H4 (cell line): ENCODE measurements at places on chromosomes 5 and 9. TPM values are rescaled to one million over a fixed set of nuclear protein-coding genes. Genes with fewer than 3 reads are reported as not detected.

ZER1 gene
- 12.4 and 21.5 TPM in 2 replicates for total RNA-seq

NR5A1 gene
- not detected in 2 replicates for total RNA-seq

RFX3 gene
- 0.60 and 2.1 TPM in 2 replicates for total RNA-seq

GRM6 gene
- total RNA-seq: not detected in 2 replicates

SLC6A3 gene
- total RNA-seq: not detected in 2 replicates

OR1Q1 gene
- not detected in 2 replicates for total RNA-seq

DMGDH gene
- total RNA-seq: 0.37 TPM in 1 of 2 replicates, not detected in the other

LRRC70 gene
- total RNA-seq: 0.04 TPM in 1 of 2 replicates, not detected in the other

SAXO1 gene
- under 0.01 TPM in 1 of 2 replicates, not detected in the other for total RNA-seq

CD72 gene
- 0.53 and 1.2 TPM in 2 replicates for total RNA-seq

CER1 gene
- not detected in 2 replicates for total RNA-seq

DNA sequence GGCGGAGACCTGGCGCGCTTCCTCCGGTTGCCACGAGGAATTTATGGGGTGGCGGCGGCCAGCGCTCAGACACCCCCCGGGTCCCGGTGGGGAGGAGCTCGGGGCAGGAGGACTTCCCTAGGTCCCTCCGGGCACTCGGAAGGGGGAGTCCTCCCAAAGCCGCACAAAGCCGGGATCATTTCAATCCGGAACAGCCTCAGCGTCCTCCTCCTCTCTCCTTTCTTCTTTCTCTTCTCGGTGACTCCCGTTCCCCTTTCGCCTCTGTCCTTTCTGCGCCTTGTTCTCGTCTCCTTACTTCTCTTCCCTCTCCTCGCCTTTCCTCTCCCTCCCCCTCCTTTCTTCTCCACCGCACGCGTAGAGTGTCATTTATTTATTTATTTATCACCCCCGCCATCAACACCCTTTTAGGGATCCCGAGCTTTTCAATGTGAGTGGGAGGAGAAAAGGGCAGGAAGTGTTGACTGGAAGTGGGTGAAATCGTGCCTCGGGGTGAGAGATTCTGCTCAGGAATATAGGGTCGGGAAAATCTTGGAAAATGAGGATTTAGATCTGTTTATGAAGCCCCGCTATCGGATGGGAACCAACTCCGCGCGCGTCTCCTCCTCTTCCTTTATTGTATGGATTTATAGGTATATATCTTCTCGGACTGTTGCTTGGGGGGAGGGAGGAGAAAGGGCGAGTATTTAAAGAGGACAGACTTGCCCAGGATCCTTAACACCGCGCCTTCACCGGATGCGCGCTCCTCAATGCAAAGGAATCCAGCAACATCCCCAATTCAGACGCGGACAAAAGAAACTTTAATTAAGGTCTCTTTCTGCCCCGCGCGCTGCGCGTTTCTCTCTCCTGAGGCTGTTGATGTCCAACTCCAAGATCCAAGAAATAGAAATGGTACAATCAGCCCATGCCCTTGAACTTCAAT lies 2.0 kb upstream of the ZNF462 start:
- peak; percentile 36 for DNase-seq

DNA sequence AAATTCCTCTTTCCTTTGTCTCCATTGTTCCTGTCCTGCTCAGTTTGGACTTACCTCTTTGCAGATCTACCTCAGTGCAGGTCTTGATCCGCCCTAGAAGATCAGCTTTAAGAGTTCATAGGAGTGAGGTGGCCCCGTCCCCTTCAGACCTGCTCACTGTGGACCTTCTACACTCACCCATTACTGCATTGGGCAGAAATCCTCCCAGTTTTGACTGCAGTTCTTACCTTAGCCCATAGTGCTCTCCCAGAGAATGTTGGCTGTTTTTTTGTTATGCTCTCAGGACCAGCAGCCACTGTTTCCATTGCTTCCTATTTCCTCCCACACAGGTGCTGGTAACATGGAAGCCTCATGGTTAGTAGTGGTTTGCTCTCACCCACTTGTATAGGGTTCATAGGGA lies 63.3 kb downstream of the GALNT10 start:
- no peak for DNase-seq

- peak; percentile 93 for DNase-seq
These were observed 1.2 kb upstream of the SQSTM1 start for GRCh38 chr5:179819296-179820126.

DNA sequence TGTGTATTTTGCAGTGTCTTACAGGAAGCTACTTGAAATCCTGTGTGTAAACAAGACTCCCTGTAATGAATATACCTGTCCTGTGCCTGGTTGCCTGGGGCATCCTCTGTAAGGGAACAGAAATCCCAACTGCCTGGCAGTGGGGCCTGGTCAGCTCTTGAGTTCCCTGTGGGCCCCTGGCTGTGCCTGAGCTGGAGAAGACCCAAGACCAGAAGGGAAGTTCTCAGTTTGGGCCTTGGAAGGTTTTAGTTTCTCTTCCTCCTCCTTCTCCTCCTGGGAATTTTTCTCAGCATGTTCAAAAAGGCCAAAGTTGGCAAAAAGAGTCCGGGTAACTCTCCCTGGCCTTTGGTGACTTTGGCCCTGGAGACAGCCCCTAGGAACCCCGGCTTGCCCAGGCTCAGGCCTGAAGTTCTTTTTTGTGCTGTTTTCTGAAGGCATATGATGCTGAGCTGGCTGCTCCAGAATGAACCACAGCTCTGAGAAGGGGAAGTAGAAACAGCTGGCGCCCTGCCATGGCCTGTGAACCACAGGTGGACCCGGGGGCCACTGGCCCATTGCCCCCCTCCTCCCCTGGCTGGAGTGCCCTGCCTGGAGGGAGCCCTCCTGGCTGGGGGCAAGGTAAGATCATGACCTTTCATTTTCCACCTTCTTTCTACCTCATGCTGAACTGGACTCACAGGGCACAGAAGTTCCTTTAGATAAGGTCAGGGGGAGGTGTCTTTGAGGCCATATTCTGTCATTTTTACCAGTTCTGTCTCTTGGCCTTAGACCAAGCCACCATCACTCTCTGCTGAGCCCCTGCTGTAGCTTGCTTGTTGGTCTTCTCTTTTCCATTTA lies 5.8 kb downstream of the TMEM268 start:
- DNase-seq: no peak

GRCh38 chr9:23769307-23769935 lies 56.6 kb downstream of the ELAVL2 start:
- DNase-seq: peak; percentile 90

- no peak for DNase-seq
These were observed 428.7 kb downstream of the ISL1 start for GRCh38 chr5:51811883-51812471.

- peak; percentile 73 for DNase-seq
These were observed 71.3 kb downstream of the LIX1 start for GRCh38 chr5:97071101-97071500.

DNA sequence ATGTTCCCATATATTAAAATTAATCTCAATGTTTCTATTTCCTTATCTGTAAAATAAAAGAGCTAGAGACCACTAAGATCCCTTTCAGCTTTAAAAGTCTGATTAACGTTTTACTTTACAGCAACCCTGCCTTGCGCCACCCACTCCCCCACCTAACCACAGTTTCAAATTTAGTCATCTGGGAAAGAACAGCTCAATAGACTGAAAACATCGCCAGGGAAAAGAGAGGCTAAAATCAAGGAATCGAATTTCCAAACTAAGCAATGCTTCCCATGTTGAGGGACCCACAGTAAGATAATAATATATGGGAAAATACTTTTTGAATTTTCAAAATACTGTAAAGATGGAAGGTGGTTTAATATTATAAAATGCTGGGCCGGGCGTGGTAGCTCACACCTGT lies 6.6 kb downstream of the SAXO1 start:
- no peak for DNase-seq

- no peak for DNase-seq
These were observed 33.5 kb downstream of the PDGFRB start for GRCh38 chr5:150122158-150122510.

DNA sequence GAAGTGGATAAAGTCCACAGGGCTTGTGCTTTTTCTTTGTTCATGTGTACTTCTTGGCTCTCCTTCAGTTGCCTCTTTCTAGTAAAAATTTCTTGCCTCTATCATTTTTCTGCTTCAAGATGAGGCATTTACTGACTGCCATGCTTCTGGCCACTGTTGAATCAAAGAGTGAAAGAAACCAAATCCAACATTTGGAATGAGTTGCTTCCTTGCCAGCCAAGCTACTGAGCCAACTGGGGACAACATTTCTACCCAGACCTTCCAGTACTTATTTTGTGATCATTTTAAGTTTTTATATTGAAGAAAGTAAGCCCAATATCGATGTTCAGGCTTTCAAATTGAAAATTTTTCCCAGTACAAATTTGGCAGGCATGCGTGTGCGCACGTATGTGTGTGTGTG lies 73.2 kb downstream of the SNCAIP start:
- no peak for DNase-seq

GRCh38 chr5:71939452-71940230 lies 167.6 kb upstream of the MAP1B start:
- no peak for DNase-seq

GRCh38 chr5:8756498-8757084 lies 789.3 kb downstream of the SEMA5A start:
- peak; percentile 74 for DNase-seq

- no peak for DNase-seq
These were observed 88.0 kb downstream of the ACTBL2 start for GRCh38 chr5:57394421-57395210.

DNA sequence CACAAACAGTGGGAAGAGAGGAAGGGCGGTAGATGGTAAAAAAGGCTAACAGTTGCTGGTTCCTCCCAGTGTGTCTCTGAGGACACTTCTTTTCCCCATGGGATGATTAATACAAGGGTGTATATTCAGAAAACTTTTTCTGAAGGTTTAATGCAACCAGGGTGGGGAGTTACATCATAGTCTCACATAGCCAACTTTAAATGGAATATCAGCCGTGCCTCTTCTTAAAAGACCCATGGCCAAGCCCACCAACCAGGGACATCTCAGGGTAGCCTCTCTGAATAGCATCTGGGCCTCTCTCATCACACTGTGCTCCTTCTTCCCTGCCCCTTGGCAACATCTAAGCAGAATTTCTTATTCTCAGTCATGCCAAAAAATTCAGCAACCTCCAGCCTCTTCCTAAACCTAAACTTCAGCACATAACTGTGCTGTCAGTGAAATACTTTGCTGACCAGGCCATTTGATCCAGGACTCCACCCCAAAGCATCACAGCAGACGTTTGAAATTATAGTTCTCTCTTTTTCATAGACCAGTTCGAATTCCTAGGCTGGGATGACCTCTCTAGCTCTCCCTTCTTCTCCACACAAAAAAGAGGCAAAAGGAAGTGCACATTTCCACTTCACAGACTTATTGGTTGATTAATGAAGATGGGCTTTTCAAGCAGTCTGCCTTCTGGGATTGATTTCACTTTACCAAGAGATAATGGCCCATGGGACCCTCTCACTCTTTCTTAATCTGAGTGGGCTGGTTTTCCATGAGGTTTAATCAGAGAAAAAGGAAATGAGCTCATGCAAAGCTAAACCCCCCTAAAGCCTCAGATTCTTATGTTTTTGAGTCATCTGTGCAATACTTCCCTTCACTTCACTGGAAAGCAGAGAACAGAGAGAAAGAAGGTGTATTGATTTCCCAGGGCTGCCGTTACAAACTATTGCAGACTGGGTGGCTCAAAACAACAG lies 85.1 kb upstream of the RAI14 start:
- no peak for DNase-seq

DNA sequence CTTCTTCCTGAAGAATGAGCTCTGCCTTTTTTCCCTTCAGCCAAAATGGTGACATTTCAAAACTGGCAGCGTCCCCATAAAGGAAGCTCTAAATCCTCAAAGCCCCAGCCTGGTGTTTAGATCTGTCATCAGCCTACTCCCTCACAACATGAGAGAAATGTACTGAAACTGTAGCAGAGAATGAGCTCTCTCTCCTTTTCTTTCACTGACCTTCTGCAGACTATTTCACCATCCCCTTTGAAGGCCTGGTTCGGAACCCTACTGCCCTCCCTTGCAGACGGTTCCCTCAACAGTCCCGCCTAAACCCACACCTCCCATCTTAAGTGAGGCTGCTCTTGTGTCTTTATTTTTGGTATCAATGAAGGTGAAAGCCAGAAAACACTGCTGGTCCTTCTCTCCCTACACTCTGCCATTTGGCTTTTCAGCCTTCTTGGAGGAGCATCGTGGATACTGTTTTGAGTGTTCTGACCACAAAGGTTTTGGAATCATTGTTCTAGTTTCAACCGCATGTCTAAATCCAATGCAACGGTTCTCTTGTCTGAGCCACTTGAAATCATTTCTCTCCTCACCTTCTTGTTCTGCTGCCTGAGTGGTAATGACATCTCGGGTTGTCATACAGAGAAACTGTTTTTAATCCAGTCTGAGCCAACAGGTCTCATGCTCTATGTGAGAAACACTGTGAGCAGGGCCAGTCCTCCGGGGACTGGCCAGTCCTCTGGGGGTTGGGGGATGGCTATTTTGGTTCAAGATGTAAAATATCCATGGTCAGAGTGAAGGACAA lies 39.0 kb downstream of the ITK start:
- DNase-seq: no peak

GRCh38 chr9:126692041-126692758 lies 78.5 kb downstream of the LMX1B start:
- no peak for DNase-seq

- DNase-seq: no peak
These were observed 79.6 kb upstream of the KLF4 start for GRCh38 chr9:107569174-107569573.

GRCh38 chr5:133754575-133755169 lies 142.3 kb upstream of the FSTL4 start:
- peak; percentile 48 for DNase-seq

GRCh38 chr9:6305954-6306563 lies 22.1 kb upstream of the TPD52L3 start:
- DNase-seq: no peak

- no peak for DNase-seq
These were observed 731.3 kb downstream of the NR2F1-AS1 start for GRCh38 chr5:92849756-92850155.
